ENCODE measurements at places on chromosomes 4 and X. TPM values are rescaled to one million over a fixed set of nuclear protein-coding genes. Genes with fewer than 3 reads are reported as not detected.

Gene GLRA2
- not detected for polyA plus RNA-seq

Gene LANCL3
- 0.21 TPM for polyA plus RNA-seq

Gene PLK4
- 3.9 TPM for polyA plus RNA-seq

Gene PWWP3B
- not detected for polyA plus RNA-seq

GRCh38 chr4:131509521-131509920 lies 1639.6 kb upstream of the PCDH10 start:
- no peak for DNase-seq
- no peak overlapping the region for H3K27ac ChIP-seq
- no peaks in the 10 kb centered on the region for H3K4me1 ChIP-seq
- no peak overlapping the region for H3K4me3 ChIP-seq
- H3K36me3 ChIP-seq: no peaks in the 10 kb centered on the region

DNA sequence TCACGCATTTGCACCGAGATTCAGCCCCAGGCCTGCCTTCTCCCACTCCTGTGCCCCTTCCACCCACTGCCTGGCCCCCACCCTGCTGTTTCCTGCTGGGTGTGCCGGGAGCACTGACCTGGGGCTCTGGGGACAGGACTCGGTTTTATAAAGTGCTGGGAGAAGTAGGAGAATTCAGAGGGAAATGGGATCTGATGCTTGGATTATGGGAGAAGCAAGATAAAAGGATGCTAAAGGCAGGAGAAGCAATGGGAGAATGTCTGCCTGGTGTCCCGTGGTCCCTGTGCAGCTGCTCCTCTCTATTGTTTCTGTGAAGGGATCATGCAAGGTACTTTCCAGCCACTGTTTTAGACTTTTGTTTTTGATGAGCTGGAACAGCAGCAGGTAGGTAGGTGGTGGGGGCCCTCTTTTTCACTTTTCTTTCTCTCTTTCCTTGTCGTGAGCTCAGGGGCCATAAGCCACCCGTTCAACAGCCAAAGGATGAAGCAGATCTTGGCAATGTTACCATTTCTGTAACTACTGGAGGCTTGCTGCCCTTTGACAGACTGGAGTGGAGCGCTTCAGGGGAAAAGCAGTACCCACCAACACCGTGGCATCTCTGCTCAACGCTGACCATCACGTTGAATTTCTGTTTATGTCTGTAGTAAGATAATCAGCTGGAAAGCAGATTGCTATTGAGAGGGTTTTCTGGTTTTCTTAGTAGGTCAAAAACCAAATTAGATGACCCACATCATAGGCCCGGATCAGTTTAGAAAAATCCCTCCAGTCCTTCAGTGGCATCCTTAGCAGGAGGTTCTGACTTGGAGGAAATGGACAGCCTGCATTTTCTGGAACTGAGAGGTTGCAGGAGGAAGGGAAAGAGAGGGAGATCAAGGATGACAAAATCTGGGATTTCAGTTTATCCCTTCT lies 63.8 kb upstream of the ENPP6 start:
- H3K4me1 ChIP-seq: peaks cover 20% of the 10 kb centered on the region
- peak overlapping the region; percentile 79 for H3K27ac ChIP-seq
- H3K27me3 ChIP-seq: no peaks in the 10 kb centered on the region
- no peaks in the 10 kb centered on the region for H3K36me3 ChIP-seq
- no peak for DNase-seq

- no peaks in the 10 kb centered on the region for H3K4me1 ChIP-seq
- H3K27ac ChIP-seq: no peak overlapping the region
- no peaks in the 10 kb centered on the region for H3K36me3 ChIP-seq
- no peak overlapping the region for H3K4me3 ChIP-seq
- H3K27me3 ChIP-seq: no peaks in the 10 kb centered on the region
Observed at GRCh38 chr4:11720292-11720691, 291.6 kb upstream of the HS3ST1 start.

- no peaks in the 10 kb centered on the region for H3K36me3 ChIP-seq
- H3K27ac ChIP-seq: no peak overlapping the region
- no peaks in the 10 kb centered on the region for H3K4me1 ChIP-seq
- no peak overlapping the region for H3K4me3 ChIP-seq
- H3K27me3 ChIP-seq: peaks cover 2% of the 10 kb centered on the region
Observed at GRCh38 chrX:5876984-5877596, 351.6 kb downstream of the NLGN4X start.

GRCh38 chrX:41095908-41096307 lies 10.7 kb downstream of the USP9X start:
- H3K36me3 ChIP-seq: no peaks in the 10 kb centered on the region
- no peaks in the 10 kb centered on the region for H3K27me3 ChIP-seq
- peak overlapping the region; percentile 6 for H3K4me3 ChIP-seq
- DNase-seq: no peak
- peak overlapping the region; percentile 18 for H3K27ac ChIP-seq
- H3K4me1 ChIP-seq: peaks cover 69% of the 10 kb centered on the region

Gene RNF175
- not detected for polyA plus RNA-seq

Gene VSIG1
- polyA plus RNA-seq: not detected

GRCh38 chr4:141731481-141731880 lies 95.1 kb downstream of the IL15 start:
- H3K36me3 ChIP-seq: peaks cover 28% of the 10 kb centered on the region
- no peak overlapping the region for H3K27ac ChIP-seq
- no peaks in the 10 kb centered on the region for H3K27me3 ChIP-seq
- no peak overlapping the region for H3K4me3 ChIP-seq
- peaks cover 1% of the 10 kb centered on the region for H3K4me1 ChIP-seq

DNA sequence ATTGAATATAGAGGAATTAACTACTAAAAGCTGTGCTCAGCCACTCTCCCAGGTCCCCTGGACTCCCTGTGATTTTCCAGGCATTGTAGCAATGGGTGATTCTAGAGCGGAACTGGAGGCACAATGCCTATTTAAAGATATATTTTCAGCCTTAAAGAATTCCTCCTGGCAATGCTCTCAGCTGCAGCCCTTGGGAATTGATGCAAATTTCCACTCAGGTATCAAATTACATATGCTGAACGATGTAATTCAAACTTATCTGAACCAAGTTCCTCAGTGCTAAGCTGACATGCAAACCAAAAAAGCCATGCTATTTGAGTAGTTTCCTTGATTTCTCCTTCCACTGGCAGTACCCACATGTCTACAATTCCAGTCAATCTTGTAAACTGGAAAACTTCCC lies 86.3 kb upstream of the GABRA3 start:
- no peak overlapping the region for H3K27ac ChIP-seq
- H3K27me3 ChIP-seq: peaks cover 2% of the 10 kb centered on the region
- no peaks in the 10 kb centered on the region for H3K4me1 ChIP-seq
- no peak overlapping the region for H3K4me3 ChIP-seq
- H3K36me3 ChIP-seq: no peaks in the 10 kb centered on the region
- DNase-seq: no peak

- H3K4me3 ChIP-seq: no peak overlapping the region
- no peak for DNase-seq
- no peaks in the 10 kb centered on the region for H3K4me1 ChIP-seq
- no peak overlapping the region for H3K27ac ChIP-seq
- no peaks in the 10 kb centered on the region for H3K27me3 ChIP-seq
Observed at GRCh38 chrX:119489212-119490074, 21.2 kb downstream of the SLC25A5 start.

- H3K4me1 ChIP-seq: no peaks in the 10 kb centered on the region
- H3K36me3 ChIP-seq: no peaks in the 10 kb centered on the region
- H3K27ac ChIP-seq: no peak overlapping the region
- no peaks in the 10 kb centered on the region for H3K27me3 ChIP-seq
- no peak overlapping the region for H3K4me3 ChIP-seq
- no peak for DNase-seq
Observed at GRCh38 chr4:182215148-182215547, 28.1 kb upstream of the TENM3 start.

GRCh38 chr4:152996111-152996571 lies 60.0 kb downstream of the FHDC1 start:
- DNase-seq: no peak
- H3K4me3 ChIP-seq: no peak overlapping the region
- H3K27me3 ChIP-seq: no peaks in the 10 kb centered on the region

DNA sequence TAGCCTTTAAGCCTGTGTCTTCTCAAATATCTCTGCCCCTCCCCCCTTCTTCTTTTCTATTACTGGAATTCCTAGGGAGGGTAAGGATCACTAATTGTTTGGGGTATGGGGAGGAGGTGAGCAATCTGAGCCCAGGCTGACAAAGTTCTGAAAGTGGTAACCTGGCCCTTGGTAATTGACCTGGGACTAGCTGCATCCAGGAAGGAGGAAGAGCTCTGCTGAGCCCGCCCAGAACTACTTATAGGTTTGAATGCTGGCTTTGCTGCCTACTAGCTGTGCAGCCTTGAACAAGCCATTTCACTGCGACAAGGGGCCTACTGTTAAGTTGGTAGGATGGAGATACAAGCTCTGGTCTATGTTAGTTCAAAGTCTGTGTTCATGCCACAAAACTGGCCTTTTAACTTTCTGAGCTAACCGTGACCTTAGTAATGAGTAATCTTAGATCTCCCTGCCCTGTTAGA lies 37.8 kb downstream of the DGKK start:
- no peak overlapping the region for H3K4me3 ChIP-seq
- H3K27ac ChIP-seq: no peak overlapping the region
- peaks cover 25% of the 10 kb centered on the region for H3K4me1 ChIP-seq
- H3K36me3 ChIP-seq: no peaks in the 10 kb centered on the region

GRCh38 chrX:43003939-43004338 lies 226.0 kb upstream of the PPP1R2C start:
- H3K4me1 ChIP-seq: no peaks in the 10 kb centered on the region
- no peaks in the 10 kb centered on the region for H3K36me3 ChIP-seq
- no peaks in the 10 kb centered on the region for H3K27me3 ChIP-seq
- no peak overlapping the region for H3K27ac ChIP-seq
- no peak for DNase-seq

DNA sequence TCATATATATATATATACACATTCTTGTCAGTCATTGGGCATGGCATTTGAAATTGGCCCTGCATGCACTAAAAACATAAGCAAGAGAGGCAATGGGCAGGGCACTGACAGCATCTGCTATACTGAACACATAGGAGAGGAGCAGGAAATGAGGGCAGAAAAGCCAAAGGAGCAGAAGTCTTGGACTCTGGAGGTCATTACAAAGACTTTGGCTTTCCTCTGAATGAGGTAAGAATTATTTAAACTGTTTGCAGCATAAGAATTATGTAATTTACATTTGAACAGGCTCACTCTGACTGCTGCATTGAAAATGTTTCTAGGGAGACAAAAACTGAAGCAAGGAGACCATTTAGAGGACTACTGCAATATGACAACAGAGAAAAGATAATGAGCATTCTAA lies 396.5 kb downstream of the PRDM5 start:
- no peak overlapping the region for H3K27ac ChIP-seq
- no peaks in the 10 kb centered on the region for H3K36me3 ChIP-seq
- no peak overlapping the region for H3K4me3 ChIP-seq
- no peak for DNase-seq
- peaks cover under 1% of the 10 kb centered on the region for H3K27me3 ChIP-seq

Gene PRPS1
- polyA plus RNA-seq: 45.6 TPM

Gene CTAG2
- polyA plus RNA-seq: not detected

DNA sequence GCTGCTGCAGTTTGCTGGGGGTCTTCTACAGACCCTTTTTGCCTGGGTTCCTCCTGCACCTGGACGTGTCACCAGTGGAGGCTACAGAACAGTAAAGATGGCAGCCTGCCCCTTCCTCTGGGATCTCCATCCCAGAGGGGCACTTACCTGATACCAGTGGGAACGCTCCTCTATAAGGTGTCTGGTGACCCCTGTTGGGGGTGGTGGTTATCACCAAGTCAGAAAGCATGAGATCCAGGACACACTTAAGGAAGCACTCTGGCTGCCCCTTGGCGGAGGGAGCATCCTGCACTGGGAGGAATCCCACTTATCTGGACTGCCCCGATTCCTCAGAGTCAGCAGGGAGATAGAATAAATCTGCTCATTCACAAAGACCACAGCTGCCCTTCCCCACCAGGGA lies 218.9 kb upstream of the GALNTL6 start:
- no peak for DNase-seq
- H3K36me3 ChIP-seq: no peaks in the 10 kb centered on the region
- H3K27ac ChIP-seq: no peak overlapping the region
- H3K4me1 ChIP-seq: no peaks in the 10 kb centered on the region
- H3K27me3 ChIP-seq: no peaks in the 10 kb centered on the region

DNA sequence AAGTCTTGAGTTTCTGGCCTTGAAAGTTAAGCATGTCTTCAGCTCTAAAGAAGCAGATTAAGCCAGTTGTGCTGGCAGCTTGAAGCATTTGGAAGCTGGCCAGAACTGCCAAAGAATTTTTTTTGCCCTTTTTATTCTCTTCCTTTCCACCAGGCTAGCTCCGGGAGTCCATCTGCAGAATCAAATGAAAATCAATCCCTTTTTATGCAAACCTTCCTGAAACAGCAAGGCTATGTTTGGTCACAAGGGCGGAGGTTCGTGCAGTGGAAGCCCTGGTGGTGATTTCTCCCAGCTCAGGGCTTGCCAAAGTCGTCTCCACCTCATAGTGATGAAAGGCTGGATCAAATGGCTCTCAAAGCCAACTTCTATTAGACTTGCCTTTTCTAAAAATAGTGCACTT lies 21.6 kb upstream of the C4orf54 start:
- no peak for DNase-seq
- no peaks in the 10 kb centered on the region for H3K27me3 ChIP-seq
- no peaks in the 10 kb centered on the region for H3K4me1 ChIP-seq
- H3K36me3 ChIP-seq: no peaks in the 10 kb centered on the region
- no peak overlapping the region for H3K4me3 ChIP-seq
